ENCODE measurements at places on chromosomes 11 and 22. TPM values are rescaled to one million over a fixed set of nuclear protein-coding genes. Genes with fewer than 3 reads are reported as not detected.

Gene KRTAP5-8
- polyA plus RNA-seq: 1.8 TPM

Gene LIF
- polyA plus RNA-seq: 0.67 TPM

Gene GAL
- polyA plus RNA-seq: not detected

Gene DGKZ
- 48.5 TPM for polyA plus RNA-seq

DNA sequence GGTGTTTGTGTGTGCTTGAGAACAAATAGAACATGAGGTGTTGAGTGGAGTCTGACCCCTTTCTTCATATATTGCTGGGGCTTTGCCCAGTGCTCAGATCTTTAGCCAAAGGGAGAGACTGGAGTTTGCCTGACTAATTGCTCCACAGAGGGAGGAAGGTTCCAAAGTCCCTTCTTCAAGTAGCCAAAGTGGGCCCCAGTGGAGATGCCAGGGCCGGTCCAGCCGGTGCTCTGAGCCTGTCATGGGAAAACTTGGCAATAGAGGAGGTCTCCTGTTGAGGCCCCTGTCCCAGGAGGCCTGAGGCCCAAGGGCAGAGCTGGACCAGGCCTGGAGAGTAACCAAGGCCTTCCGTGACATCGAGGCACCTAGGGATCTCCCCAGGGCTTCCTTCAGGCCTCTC lies 112.3 kb downstream of the DSCAML1 start:
- no peak for DNase-seq

DNA sequence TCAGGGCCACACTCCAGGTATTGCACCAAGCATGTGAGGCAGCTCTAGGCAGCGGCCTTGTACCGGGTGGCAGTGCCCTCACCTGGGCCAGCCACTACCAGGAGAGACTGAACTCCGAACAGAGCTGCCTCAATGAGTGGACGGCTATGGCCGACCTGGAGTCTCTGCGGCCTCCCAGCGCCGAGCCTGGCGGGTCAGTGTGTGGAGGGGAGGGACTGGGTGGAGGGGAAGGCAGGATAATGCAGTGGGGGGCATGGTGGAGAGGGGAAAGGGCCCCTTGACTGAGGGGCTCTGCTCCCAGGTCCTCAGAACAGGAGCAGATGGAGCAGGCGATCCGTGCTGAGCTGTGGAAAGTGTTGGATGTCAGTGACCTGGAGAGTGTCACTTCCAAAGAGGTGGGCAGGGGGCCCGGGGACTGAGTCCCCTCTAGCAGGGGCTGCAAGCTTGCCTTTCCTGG lies 4.2 kb downstream of the SSH3 start:
- no peak for DNase-seq

- no peak for DNase-seq
These were observed 48.9 kb downstream of the ARHGEF12 start for GRCh38 chr11:120385110-120385509.

DNA sequence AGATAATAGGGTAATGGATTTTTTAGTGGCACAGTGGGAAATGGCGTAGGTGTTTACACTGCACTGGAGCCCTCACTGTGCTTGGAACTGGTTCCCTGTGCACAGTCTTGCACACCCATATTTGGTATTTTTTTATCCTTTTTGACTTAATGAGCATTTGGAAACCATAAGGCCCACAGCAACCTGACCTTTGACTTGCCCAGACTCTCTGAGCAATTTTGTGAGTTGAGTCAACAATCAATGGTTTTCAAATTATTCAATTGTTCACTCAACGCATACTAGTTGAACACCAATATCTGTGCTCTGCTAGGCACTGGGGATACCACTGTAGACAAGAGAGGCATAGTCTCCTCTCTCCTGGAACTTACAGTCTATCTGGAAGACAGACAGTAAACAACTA lies 14.3 kb downstream of the CD44 start:
- DNase-seq: no peak

DNA sequence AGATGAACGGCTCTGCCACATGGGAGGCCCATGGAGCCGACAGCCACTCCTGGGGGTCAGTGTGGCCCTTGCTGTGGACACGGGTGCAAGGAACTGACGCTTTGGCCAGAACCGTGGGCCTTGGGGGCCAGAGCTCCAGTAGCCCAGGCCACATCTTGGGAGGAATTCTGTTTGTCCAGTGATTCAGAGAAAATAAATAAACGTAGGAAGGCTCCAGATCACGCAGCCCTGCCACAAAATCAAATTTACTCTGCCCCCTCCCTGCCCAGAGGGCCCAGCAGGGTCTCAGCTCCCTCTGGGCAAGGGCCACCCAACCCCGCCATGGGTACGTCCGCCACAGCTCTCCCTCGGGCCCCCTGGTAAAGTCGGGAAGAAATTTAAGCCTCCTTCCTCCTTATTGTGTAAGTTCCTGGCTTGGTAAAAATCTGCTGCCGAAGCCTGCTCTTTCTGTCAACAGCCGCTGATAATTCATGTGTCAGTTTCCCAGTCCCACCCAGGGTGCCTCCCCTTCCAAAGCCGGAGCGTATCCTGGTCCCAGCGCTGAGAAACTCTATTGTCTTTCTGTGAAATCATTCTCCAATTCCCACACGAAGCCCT lies 6.9 kb upstream of the MUC5AC start:
- peak; percentile 29 for DNase-seq

GRCh38 chr11:10208131-10208575 lies 85.9 kb downstream of the SBF2 start:
- no peak for DNase-seq

GRCh38 chr11:1117992-1118391 lies 39.8 kb upstream of the MUC5AC start:
- DNase-seq: peak; percentile 35

- DNase-seq: peak; percentile 91
These were observed at the start of gene PSMD13 for GRCh38 chr11:236774-237767. PSMD13 (plus strand) TSS chr11:236976; CDS start chr11:237050, 74 bp downstream.
